Gastroesophageal sphincter (tissue), 4 donors: ENCODE measurements at places on chromosomes 3 and 15.

GRCh38 chr3:36777424-36778218, 13.3 kb upstream of the DCLK3 start:
- no peak for ATAC-seq

GRCh38 chr3:108847187-108847586, 24.6 kb downstream of the TRAT1 start:
- ATAC-seq: no peak

DNA sequence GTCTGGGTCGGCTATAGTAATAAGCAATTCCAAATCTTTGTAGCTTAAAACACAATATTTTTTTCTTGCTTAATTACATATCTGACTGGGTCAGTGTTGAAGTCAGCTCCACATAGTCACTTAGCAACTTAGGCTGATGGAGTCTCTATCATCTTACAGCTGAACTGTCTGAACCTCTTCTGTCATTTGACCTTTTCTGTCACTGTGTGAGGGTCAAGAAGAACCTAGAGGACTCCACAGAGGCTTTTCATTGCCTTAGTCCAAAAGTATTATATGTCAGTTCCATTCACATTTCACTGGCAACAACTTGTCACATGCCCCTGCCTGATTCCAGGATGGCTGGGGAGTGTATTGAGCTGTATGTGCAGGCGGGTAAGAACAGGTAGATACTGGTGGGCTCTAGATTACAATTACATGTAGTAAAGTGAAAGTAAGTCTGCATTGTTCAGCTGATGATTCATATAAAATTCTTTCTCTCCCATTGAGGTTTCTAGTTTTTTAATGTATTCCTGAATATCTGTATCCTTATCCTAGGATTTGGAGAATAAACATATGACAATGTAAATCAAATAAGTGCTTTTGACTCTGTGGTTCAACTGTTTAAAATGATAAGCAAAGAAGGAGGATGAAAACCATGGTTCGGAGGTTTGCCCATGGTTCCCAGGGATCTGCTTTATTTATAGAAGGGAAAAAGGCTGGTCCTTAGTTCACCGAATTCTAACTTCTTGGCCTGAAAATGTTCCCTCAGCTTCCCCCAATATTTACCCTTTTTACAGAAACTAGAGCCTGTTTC, 5.8 kb upstream of the ARPP21 start:
- ATAC-seq: no peak

- no peak for ATAC-seq
Observed at GRCh38 chr3:124295362-124295761, 303.4 kb upstream of the ROPN1 start.

DNA sequence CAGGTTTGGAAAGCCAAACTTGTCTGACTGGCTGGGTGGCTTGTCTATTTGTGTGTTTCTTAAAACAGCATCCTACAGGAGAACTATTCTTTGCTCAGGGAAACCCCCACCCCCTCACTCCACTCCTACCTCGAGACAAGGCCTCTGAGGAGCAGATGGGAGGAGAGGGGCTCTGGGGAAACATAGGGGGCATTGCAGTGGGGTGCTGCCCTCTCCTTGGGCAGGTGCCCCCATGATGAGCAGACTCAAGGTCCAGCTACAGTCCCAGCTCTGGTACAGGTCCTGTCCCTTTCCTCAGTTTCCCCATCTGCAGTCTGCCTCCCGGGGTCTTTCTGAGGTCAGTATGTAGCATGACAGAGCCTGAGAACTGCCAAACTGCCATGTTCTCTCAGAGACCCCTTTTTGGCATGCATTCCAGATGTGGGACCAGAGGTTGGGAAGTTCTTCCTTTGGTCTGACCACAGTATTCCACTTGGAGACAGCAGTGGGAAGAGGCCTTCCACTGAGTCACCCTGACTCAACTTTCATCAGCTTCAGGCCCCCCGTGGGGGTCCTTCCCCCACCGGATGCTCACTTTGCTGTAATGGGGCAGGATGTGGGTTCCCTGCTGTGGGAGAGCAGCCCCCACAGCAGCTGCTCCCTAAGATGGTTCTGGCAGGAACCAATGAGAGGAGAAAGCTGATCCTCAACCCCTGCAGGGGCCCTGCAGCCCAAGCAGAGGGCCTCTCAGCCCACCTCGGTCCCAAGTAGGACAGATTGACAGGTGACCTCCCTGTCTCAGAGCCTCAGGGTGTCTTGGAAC, 32.3 kb upstream of the CYP11A1 start:
- ATAC-seq: no peak

GRCh38 chr3:5332270-5332956, 144.9 kb downstream of the EDEM1 start:
- no peak for ATAC-seq

DNA sequence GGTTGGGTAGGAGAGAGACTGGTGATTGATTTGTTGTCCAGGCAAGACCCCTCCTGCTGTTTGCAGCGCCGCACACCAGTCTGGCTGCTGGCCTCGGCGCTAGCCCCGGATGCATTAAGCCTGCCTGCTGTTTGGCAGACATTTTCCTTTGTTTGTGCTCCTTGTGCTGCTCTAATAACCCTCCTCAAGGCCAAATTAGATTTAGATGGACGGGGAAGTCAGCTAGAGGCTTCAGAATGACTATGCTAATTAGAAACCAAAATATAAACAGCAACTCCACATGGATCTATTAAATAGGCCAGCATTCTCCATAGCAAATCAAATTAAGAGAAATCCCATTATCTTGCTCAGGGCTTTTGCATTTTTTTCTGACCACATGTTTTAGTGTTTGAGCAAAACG, 445.2 kb downstream of the SQOR start:
- ATAC-seq: no peak

DNA sequence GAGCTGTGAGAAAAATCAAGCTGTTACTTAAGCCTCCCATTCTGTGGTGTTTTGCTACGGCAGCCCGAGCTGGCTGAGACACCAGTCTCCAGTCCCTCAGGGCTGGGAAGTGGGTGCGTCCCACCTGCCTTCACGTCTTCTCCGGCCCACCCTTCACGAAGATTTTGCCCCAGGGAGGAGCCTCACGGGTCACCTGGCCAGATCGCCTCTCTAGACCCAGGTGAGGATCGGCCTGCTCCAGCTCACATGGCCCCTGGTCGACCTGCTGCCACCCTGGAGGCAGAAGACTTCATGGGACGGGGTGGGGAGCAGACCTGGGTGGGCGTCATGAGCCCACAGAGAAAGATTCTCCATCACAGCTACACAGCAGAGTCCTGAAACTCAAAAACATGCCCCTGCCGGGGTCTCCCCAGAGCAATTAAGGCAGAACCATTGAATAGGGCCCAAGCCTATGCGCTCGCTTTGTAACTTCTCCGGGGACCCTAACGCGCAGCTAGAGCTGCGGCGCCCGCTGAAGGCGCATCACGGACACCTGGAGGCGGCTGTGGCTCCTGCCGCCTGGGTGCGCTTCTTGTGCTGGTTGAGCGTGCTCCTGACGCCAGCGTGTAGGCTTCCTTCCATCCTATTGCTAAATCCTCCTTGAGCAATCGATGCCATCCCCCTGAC, 92.6 kb upstream of the ALDH1A3 start:
- no peak for ATAC-seq

DNA sequence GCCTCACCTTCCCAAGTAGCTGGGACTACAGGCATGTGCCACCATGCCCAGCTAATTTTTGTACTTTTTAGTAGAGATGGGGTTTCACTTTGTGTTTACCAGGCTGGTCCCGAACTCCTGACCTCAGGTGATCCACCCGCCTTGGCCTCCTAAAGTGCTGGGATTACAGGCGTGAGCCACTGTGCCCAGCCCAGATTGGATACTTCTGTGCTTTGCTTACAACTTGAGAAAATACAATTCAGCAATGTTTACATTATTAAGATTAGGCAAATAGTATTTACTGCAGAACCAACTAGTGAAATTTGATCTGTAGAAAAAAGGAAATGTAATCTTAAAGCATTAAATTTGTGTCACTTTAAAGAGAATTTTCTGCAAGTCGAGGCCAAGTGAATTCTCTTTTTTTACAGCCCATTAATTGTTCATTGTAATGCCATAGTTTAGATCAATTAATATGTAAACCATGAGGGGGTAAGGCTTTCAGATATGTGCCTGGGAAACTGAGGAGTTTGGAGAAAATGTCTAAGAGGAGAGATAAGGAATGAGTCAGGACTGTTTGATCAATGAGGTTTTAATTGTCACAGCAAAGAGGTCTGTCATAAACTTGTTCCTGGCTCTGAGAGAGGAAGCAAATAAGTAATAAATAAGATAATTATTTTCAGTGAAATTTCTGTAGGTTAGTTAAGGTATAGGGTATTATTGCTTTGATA, 15.3 kb downstream of the PYDC2 start:
- no peak for ATAC-seq

- no peak for ATAC-seq
Observed at GRCh38 chr3:53303549-53303948, 43.8 kb downstream of the DCP1A start.

DNA sequence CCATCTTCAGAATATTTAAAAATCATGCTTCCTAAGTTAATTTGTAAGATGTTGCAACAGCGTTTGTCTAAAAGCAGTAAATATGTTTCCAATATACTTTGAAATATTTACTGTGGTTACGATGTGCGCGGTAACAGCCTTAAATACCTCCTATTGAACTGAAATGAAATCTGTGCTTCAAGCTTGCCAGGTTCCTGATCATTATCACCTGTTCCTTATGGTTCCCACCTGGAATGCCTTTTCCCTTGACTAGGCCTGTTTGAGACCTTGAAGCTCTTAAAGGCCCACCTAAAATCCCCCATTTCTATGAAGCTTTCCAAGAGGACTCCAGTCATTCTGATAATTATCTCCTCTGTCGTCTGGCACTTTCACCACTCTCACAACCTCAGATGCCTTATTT, 146.7 kb downstream of the NAALADL2 start:
- ATAC-seq: no peak

GRCh38 chr3:102748646-102749045, 313.8 kb downstream of the ZPLD1 start:
- no peak for ATAC-seq

DNA sequence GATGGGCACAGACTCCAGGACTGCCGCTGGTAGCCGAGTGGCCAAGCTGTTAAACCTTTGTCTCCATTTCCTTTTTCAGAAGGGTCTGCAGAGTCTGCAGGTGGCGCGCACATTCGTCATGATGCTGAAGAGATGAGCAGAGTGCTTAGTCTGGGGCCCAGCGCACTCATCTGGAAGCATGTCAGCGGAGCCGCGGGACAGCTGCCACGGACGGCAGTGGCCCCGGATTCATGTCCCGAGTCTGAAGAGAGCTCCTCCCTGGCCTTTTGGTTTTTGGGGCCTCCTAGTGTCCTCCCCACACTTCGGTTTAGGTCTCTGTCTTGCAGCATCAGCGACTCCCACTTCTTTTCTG, 42.6 kb downstream of the KLHL25 start:
- ATAC-seq: no peak

GRCh38 chr15:36589971-36590370, 10.5 kb downstream of the CDIN1 start:
- ATAC-seq: no peak

- ATAC-seq: no peak
Observed at GRCh38 chr3:141229132-141229531, 2.5 kb upstream of the PXYLP1 start.

DNA sequence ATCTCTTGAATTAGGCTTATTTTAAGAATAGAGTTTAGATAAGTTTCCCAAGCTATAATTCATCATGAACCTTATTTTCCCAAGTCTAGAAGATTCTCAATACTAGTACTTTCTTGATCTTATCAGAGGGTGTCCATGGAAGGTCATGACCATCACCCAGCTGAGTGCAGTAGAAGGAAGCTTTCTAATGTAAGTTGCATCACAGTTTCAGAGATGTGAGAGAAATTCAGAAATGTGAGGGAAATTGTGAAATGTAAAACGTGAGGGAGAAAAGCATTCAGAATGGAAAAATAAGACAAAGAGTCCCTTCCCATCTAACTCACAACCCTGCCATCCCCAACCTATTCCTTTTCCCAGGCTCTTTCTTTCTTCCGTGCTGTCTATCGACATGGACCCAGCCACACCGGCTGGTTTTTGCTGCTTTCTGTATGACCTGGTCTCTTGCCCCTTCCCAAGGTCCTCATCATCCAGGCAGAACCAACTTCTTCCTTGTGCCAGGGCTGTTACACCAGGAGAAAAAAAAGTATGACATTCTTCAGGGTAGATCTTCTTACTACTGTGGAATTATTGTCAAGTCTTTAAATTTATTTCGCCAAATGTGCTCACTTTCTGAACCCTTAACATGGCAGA, 6.7 kb downstream of the CAPN3 start:
- no peak for ATAC-seq

DNA sequence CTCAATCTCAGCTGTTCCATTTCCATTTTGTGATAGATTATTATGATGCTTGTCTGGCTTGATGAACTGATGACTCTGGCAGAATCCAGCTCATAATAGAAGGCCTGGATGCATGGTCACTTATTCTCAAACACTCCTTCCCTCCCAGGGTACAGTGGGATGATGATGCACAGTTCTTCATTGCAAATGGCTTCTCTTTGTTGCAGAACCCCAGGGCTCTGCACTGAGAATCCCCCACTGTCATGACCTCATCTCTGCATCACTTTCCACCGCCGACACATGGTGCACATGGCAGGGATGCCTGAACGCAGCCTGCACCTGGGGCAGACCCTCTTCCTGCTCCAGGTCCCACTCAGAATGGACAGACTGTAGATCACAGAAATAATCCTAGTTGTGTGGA, 515.6 kb upstream of the NR2F2 start:
- ATAC-seq: no peak

DNA sequence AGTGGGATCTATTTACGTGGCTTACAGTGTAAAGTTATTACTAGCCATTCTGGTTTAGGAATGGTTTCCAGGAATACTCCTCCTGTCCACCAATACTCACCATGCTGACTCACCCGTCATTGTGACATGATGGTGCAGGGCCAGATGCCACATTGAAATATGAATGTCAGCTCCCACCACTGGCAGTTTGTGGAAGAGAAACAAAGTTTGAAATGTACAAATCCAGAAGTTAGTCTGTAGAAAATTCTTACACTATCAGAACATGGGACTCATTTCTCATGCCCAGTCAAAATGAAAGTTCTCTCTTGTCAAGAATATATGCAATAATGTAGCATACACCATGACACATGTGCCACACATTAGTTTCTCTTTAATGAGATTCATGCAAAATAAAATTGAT, 14.4 kb upstream of the TSPAN3 start:
- no peak for ATAC-seq

- no peak for ATAC-seq
Observed at GRCh38 chr15:76439542-76439941, 103.0 kb downstream of the ISL2 start.

GRCh38 chr15:23924686-23925085, 237.6 kb upstream of the NDN start:
- ATAC-seq: no peak

DNA sequence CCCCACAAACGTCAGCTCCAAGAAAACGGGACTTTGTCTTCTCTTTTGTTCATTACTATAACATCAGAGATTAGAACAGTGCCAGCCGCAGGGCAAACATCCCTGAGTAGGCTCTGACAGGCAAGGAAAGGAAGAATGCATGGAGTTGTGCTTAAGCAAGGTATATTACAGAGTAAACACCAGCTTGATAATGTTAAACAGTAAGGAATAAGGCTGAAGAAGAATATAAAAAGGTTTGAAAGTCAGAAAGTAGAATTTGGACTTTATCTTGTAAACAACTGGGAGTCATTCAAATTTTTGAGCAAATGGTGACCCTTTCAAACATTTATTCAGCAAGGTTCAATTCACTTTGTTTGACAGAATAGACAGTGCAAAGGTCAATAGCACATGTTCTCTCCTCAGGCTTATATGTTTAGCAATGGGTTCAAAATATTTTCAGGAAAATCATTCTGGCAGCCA, 11.0 kb downstream of the GABPB1 start:
- no peak for ATAC-seq

GRCh38 chr15:67267951-67268941, 13.7 kb downstream of the IQCH start:
- ATAC-seq: no peak
